ENCODE measurements at places on chromosomes 4 and X.

GRCh38 chrX:21885568-21885967 is 29.8 kb downstream of the YY2 start:
- DNase-seq = no peak

GRCh38 chr4:6095897-6096296 is 77.7 kb upstream of the C4orf50 start:
- no peak for DNase-seq

DNA sequence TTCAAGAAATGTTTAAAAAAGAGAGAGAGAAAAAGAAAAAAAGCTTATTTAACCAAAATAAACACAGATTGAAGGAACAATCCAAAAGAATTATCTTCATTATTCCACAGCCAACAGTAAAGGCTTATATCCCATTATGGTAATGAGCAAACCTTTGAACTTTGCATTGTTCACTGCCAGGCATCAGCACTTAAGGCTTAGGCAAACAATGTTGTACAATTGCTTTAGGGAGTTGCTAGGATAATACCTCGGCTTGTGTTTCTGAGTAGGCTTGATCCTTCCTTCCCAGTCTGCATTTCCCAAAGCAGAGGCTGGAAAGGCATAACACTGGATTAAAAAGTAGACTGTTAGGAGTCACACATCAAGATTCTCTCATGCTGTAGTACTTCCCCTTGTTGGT is 352.7 kb upstream of the IGFBP7 start:
- DNase-seq = no peak

- DNase-seq = no peak
Measured at GRCh38 chr4:86054286-86055032, 305.4 kb downstream of the MAPK10 start.

GRCh38 chrX:12804655-12805054 is 13.4 kb downstream of the PRPS2 start:
- no peak for DNase-seq

Measured in T-helper 1 cell (primary cell).